ENCODE measurements at places on chromosomes 7 and 10.

GRCh38 chr7:121824276-121824675 lies 48.7 kb upstream of the PTPRZ1 start:
- DNase-seq = no peak

GRCh38 chr7:45976485-45976856 lies 55.4 kb upstream of the IGFBP3 start:
- no peak for DNase-seq

DNA sequence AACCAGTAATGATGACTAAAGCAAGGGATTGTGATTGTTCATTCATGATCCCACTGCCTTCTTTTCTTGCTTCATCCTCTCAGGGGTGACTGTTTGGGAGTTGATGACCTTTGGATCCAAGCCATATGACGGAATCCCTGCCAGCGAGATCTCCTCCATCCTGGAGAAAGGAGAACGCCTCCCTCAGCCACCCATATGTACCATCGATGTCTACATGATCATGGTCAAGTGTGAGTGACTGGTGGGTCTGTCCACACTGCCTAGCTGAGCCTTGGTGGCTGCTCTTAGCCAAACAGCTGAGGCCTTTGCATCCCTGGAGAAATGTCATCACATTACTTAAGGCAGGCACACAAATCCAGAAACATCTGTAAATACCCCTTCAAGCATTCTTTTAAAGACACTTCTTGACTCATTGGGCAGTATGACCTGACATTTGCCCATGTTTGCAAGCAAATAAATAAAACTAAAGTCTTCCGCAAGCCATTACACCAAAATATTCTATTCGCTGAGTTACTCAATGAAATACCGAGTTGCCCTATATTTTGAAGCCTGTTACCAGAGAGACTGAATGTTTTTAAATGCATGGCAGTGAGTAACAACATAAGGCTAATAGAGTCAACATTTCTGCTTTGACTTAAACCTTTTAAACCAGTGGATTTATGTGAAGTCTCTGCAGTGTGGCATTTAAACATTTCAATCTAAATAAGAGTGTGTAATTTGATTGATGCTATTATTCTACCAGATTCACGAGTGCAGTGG lies 166.3 kb upstream of the LANCL2 start:
- DNase-seq = no peak

GRCh38 chr10:84540617-84541288 lies 212.4 kb downstream of the CCSER2 start:
- DNase-seq = peak; percentile 62

- DNase-seq = no peak
These were observed 328.3 kb downstream of the GRM8 start for GRCh38 chr7:126924477-126924876.

DNA sequence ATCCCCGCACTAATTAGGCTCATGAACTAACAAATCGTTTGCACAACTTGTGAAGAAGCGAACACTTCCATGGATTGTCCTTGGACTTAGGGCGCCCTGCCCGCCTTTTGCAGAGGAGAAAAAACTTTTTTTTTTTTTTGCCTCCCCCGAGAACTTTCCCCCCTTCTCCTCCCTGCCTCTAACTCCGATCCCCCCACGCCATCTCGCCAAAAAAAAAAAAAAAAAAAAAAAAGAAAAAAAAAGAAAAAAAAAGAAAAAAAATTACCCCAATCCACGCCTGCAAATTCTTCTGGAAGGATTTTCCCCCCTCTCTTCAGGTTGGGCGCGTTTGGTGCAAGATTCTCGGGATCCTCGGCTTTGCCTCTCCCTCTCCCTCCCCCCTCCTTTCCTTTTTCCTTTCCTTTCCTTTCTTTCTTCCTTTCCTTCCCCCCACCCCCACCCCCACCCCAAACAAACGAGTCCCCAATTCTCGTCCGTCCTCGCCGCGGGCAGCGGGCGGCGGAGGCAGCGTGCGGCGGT lies at the start of gene EMX2:
TSS of gene EMX2 (plus strand) at position 41 of the 519 bp plus-strand sequence. CDS start 522 bp downstream, outside the sequence.
- DNase-seq = no peak

- DNase-seq = no peak
These were observed 67.9 kb upstream of the HECW1 start for GRCh38 chr7:43044511-43044910.
